Hair follicular keratinocyte (primary cell): ENCODE measurements at places on chromosomes 7 and 10. TPM values are rescaled to one million over a fixed set of nuclear protein-coding genes. Genes with fewer than 3 reads are reported as not detected.

The C10orf105 gene
- not detected in 2 replicates for total RNA-seq

The UPK3BL1 gene
- 6.0 and 7.7 TPM in 2 replicates for total RNA-seq

The PIK3CG gene
- not detected in 2 replicates for total RNA-seq

The MARVELD1 gene
- 34.8 and 42.0 TPM in 2 replicates for total RNA-seq

The STN1 gene
- total RNA-seq: 46.2 and 48.7 TPM in 2 replicates
